ENCODE measurements at places on chromosomes 3 and 15. TPM values are rescaled to one million over a fixed set of nuclear protein-coding genes. Genes with fewer than 3 reads are reported as not detected.

DNA sequence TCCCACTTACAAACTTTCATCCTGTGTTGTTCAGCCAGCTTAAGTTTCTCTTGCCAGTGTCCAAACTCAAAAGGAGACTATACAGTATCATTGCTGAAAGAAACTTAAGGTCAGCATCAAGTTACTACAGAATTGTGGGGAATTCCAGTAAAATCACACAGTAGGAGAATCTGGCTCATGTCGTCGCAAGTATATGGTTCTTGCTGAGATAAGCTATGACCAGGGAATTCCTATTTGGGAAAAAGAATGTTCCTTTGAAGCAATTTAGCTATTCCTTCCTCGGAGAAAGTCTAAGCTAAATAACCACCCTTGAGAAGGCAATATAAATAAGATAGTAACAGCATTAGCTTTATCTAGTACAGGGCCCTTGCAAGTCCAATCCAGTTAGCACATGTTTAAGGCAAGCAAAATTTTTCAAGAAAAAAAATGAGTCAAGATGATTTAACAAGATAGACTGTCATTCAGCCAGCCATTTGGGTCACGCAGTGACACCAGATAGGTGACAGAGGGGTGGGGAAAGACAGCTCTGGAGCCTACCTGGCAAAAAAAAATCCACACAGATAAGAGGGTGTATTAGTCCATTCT, 78.2 kb upstream of the THBS1 start:
- no peak for DNase-seq

The KCNMB3 gene
- total RNA-seq = 4.1 TPM

GRCh38 chr3:147838652-147839051, 429.5 kb downstream of the ZIC1 start:
- DNase-seq = no peak

GRCh38 chr3:186281176-186281575, 80.9 kb downstream of the DGKG start:
- DNase-seq = no peak

The SLC6A11 gene
- total RNA-seq = 2.7 TPM

- DNase-seq = no peak
These were observed 10.6 kb downstream of the DENND6A start for GRCh38 chr3:57682284-57682683.

The FETUB gene
- not detected for total RNA-seq

DNA sequence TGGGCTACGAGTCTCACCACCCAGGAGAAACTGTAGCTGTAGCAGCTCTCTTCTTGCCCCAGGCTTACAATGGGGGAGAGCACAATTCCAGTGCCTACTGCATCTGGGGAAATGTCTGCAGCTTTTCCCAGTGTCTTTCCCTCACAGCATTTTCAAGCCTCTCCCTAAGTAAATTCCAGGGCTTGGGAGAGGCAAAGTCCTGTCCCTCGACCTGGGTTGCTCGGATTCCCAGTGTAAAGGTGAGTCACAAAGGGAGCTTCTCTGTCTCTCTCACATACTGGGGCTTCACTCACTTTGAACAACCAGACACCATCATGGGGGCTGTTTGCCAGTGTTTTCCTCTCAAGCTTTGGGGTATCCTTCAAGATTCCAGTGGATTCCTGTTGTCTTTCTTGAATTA, 689.4 kb upstream of the NAALADL2 start:
- DNase-seq = no peak

The SAMMSON gene
- not detected for total RNA-seq

GRCh38 chr3:13078163-13078905, 5.1 kb upstream of the IQSEC1 start:
- no peak for DNase-seq

The GOLGA6C gene
- not detected for total RNA-seq

The TADA3 gene
- total RNA-seq = 67.2 TPM

DNA sequence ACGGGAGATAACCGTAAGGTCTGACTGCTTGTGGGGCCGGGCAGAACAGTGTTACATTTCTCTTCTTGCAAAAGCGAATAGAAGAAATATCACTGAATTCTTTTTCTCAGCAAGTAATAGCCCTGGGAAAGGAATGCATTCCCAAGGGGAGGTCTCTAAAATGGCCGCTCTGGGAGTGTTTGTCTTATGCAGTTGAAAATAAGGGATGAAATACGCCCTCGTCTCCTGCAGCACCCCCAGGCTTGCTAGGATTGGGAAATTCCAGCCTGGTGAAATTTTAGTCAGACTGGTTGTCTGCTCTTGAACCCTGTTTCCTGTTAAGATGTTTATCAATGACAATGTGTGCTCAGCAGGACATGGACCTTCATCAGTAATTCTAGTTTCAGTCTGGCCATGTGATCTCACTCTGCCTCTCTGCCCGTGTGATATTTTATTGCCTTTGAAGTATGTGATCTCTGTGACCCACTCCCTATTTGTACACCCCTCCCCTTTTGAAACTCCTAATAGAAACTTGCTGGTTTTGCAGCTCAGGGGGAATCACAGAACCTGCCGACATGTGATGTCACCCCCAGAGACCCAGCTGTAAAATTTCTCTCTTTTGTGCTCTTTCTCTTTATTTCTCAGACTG, 715.6 kb downstream of the ROBO1 start:
- DNase-seq = no peak

DNA sequence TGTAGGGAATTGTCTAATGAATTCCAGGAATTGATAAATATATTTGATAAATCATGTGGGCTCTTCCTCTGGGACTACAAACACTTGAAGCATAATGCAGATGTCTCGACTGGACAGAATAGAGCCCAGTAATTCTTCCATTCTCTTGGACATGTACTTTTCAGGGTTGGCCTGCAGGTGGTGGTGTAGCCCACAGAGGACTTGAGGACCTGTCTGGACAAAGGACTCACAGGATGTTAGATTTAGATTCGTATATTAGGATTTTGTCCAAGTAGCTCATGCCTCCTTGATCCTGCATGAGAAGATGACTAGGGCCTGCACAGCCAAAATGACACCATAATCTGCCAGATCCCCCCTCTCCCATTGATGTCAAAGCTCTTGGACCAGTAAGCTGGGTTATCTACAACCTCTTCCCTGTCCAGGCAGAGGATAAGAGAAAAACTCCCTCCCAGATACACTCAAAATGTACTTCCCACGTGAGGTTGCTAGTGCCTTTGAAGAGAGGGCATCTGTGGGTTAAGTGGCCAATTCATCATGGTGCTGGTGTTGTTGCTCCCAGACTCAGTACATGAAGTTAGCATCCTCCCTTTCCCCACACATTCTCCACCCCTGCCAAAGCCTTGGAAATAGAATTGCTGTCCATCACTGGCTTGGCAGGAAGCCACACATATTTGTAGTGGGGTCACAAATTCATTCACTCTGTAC, 88.6 kb upstream of the ZNF280D start:
- peak; percentile 25 for DNase-seq

The PLXND1 gene
- total RNA-seq = 60.6 TPM

DNA sequence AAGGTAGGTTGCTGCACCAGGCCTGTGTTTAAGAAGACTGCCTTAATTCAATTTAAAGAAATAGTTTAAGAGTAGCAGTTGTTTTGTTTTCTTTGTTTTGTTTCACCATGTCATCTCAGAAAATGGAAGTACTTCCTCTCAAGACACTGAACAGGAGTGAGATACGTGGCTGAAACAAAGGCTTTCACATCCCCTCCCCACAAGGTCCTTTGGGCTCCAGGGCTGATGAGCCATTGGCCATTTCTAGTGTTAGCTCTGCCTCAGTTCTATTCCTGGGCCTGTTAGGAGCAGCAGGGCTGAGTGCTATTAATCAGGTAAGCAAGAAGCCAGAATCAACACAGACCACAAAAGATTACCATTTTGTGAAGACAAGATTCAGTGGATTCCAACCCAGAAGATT, 132.8 kb downstream of the KCNAB1 start:
- no peak for DNase-seq

GRCh38 chr3:45787551-45787950, 8.8 kb downstream of the SLC6A20 start:
- DNase-seq = no peak

- DNase-seq = no peak
These were observed 102.0 kb downstream of the TBC1D5 start for GRCh38 chr3:17640466-17640865.

The HCLS1 gene
- 2.9 TPM for total RNA-seq

- DNase-seq = no peak
These were observed 17.2 kb upstream of the B4GALT4 start for GRCh38 chr3:119257654-119258410.

The CERS3 gene
- total RNA-seq = not detected

DNA sequence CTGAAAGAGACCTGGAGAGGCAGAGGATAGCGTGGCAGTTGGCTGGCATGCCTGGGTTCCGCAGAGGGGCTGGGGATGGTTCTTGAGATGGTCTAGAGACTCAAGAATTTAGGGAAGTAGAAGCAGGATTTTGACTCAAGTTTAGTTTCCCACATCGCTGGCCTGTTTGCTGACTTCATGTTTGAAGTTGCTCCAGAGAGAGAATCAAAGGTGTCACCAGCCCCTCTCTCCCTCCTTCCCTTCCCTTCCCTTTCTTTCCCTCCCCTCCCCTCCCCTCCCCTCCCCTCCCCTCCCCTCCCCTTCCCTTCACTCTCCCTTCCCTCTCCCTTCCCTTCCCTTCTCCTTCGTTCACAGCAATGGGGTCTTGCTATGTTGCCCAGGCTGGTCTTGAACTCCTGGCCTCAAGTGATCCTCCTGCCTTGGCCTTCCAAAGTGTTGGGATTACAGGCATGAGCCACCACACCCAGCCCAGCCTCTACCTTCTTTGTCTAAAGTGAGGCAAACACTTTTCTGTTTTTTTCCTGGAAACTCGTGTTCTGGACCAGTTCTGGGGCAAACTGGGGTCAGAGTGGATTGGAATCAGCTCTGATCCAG, 10.2 kb downstream of the CHRD start:
- no peak for DNase-seq

The VILL gene
- total RNA-seq = 16.4 TPM

DNA sequence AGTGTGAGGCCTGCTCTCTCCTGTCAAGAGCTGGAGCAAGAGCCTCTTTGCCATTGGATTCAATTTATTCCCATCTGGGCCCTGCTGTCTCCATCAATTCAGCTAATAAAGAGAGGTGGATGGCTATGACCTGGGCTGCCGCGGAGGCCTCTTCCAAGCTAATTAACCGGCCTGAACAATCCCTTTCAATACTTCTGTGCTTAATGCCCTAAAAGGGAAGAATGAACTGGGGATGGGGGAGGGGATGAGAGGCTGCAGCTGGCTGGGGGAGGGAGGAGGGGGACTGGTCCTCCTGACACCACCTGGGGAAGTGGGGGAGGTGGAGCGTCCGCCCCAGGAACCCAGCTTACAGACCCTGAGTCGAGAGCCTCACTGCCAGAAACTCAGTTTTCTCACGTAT, 33.4 kb upstream of the PRR23E start:
- no peak for DNase-seq

DNA sequence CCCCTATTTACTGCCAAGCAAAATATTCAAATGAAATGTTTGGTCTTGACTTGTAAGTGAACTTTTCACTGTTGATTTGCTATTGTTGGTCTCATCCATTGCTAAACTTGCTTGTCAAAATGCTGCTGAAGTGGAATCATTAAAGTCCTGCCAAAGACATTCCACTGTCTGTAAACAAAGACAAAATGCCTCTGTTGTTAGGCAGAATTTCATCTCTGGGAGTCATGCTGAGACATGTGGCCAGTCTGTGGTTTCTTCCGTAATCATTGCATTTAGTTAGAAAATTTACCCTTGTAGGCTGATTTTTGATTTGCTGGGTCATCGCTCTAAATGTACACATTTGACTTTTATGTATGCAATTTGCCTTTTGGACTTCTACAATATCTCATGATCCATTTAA, 577.7 kb downstream of the MECOM start:
- DNase-seq = no peak

The KNG1 gene
- total RNA-seq = not detected

DNA sequence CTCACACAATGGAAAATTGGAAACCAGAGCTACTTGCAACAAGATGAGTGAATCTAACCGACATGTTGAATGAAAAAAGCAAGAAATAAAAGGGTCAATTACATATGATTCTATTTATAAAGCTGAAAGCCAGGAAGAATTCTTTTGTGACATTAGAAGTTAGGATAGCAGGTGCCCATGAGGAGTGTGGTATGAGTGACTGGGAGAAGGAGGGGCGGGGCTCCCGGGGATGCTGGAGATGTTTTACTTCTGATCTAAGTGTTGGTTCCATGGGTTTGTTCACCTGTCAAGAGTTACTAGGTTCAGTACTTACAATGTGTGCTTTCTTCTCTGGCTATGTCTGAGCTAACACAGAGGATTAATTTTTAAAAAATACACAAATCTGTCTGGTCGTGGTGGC, 60.8 kb downstream of the NSMCE3 start:
- no peak for DNase-seq

DNA sequence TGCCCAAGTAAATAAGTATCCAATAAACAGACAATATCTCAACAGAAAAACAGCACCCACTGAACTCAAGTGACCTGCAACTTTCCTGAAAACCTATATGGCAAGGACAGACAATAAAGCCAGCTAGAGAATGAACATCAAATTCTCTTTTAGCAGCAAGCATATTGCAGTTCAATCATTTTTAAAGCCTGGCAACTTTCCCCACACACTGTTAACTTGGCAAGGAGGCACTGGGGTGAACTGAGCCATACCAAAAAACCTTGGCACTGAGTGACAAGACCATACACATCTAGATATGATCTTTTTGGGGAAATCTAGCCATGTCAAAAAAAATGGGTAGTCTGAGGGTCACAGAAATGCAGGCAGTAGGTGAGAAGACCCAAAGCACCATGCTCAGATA, 174.6 kb downstream of the STT3B start:
- DNase-seq = no peak

DNA sequence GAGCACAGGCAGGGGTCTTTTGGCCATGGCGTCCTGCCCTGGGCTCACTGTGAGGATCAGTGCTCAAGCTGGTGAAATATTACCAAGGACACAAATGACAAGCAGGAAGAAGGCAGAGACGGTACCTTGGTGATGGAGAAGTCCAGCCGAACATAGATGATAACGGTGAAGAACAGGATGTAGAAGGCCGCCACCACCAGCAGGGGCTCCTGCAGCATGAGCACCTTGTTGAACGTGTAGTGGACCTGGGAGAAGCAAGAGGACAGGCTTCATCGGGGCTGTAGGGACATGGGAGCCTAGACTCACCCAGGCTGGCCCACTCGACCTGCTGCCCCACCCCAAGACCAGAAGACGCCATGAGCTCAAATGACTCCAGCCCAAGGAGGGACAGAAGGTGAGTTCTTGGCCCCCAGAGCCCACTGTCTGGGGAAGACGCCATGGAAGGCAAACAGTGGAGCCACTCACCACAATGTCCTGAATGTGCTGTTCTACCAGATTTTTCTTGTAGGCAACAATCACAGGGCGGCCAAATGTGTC, 25.1 kb downstream of the RPN1 start:
- no peak for DNase-seq

All from mesothelial cell of epicardium (in vitro differentiated cells).